ENCODE measurements at places on chromosomes 4 and X.
A peak's percentile ranks its signal among the peaks of the same experiment; 100 is the strongest.

GRCh38 chr4:127856813-127857447 lies 23.8 kb upstream of the PLK4 start:
- no peak for DNase-seq

- DNase-seq = no peak
These were observed 1113.1 kb downstream of the FAT4 start for GRCh38 chr4:126427853-126428252.

- DNase-seq = no peak
These were observed 183.7 kb downstream of the FBXW7 start for GRCh38 chr4:152352215-152352614.

- DNase-seq = no peak
These were observed 18.1 kb upstream of the PAGE5 start for GRCh38 chrX:55201930-55202579.

DNA sequence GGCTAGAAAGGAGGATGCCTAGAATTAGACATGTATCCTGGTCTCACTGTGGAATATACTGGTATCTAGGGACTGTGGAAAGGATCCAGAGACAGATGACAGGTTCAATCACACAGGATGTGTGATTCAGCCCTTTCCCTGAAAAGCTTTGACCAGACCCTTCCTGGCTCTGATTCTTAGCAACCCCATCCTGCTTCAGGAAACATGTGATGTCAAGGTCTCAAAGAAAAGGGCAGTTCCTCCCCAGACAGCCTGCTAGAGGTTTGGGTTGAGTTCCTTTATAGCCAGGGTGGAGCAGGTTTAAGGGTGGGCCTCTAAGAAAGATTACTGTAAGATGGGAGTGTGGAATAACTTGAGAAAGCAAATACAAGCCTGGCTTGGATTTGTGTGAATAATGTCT lies 3.0 kb downstream of the BMP15 start:
- DNase-seq = no peak

DNA sequence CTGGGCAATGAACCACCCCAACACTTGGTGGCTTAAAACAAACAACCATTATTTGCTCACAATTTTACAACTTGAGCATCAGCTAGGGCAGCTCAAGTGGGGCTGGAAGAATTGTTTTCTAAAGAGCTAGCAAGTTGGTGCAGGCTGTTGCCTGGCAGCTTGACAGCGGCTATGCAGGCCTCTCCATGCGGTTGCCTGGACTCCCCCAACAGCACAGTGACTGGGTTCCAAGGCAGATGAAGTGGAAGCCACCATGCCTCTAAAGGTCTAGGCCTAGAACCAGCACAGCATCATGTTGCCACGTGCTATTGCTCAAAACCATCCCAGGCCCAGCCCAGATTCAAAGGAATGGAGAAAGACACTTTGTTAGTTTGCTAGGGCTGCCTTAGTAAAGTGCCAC lies 114.8 kb downstream of the BCOR start:
- no peak for DNase-seq

DNA sequence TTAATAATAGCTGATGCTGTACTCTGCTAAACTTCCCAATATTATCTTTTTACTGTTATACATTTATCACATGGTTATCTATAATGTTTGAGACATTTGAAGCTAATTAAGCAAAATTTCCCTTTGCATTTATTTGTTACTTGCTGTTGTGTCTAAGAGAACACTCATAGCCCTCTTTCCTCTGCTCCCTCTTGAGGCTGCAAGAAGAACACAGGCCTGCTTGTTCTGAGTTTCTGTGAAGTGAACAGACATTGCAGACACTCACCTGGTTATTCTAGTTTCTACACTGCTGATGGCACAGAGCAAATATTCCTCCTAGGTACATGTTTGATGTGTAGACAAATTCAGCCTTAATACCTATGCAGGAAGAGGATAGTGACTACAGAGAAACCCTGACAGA lies 367.8 kb downstream of the GASK1B start:
- DNase-seq = peak; percentile 41

GRCh38 chr4:117293784-117294183 lies 208.4 kb upstream of the TRAM1L1 start:
- DNase-seq = peak; percentile 9

- no peak for DNase-seq
These were observed 37.4 kb downstream of the NFXL1 start for GRCh38 chr4:47876784-47877546.

GRCh38 chr4:170698334-170698733 lies 608.6 kb upstream of the AADAT start:
- no peak for DNase-seq

- DNase-seq = no peak
These were observed 918.6 kb upstream of the PABPC4L start for GRCh38 chr4:135120195-135120594.

- DNase-seq = no peak
These were observed 53.6 kb downstream of the ETNPPL start for GRCh38 chr4:108709234-108709633.

- DNase-seq = no peak
These were observed 14.8 kb downstream of the CYTL1 start for GRCh38 chr4:5004496-5004895.

GRCh38 chr4:38950734-38951133 lies 81.5 kb downstream of the TMEM156 start:
- DNase-seq = no peak

DNA sequence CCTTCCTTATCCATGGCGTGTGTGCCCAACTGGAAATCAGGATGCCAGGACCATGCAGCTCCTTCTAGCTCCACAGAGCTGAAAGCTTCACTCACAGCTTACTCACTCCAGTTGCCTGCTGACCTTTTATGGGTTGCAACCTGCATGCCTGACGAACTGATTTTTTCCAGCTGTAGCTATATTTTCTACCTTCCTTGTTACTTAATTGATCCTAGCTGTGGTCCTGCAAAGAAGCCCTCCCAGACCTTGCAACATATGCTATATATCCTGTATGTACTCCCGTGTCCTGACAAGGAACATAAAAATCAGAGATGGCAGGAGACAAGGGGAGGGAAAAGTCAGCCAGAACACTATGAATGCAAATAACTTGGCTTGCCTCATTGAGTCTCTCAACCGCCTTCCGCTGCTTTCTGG lies 135.3 kb upstream of the LDB2 start:
- no peak for DNase-seq

GRCh38 chr4:116752027-116752426 lies 333.3 kb downstream of the TRAM1L1 start:
- no peak for DNase-seq

DNA sequence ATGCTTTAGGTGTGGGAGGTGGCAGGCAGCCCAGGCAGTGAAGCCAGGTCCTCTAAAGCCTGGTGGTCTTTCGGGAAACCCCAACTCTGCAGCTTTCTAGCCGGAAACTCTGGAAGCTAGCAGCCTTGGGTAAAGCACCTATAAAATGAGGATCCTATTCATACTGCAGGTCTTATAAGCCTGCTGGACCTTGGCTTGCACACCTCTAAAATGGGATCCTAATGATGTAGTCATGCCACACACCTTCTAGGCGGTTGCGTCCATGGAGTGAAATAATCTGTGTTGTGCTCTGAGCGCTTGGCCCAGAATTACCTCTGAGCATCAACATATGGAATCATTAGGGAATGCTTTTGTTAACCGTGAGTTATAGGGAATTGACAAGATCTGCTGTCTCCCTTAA lies 36.0 kb upstream of the STS start:
- DNase-seq = no peak

DNA sequence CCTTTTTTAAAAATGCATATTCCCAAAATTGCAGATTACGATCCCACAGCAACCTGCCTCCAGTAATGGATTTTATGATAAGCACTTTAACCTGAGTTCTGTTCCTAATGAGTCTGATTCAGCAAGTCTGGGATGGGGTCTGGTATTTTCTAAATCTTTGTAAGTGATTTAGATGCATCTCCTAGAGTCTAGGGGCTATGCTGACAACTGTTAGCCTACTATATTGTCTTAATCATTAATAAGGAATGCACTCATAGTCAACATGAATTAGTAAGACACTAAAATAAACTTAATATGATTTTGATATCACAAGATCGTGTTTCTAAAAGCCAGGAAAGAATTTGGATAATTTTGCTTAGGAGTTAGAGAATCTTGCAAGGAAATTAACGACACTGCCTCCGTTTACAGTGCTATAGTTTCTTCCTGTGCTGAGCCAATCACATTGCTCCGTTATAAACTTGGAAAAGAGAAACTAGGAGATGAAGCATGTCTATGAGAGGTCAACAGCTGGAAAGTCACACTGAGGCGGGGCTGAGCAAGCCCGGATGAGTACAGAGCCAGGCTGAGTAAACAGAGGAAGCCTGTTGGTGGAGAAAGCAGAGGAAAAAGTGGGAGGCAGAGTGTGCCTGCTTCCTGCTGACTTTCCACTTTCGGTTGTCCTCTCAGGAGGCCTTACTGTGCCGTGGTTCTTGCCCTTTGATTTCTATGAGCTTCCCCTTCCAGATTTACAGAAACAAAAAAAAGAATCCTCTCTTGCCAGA lies 5.4 kb downstream of the SCARB2 start:
- peak; percentile 94 for DNase-seq

DNA sequence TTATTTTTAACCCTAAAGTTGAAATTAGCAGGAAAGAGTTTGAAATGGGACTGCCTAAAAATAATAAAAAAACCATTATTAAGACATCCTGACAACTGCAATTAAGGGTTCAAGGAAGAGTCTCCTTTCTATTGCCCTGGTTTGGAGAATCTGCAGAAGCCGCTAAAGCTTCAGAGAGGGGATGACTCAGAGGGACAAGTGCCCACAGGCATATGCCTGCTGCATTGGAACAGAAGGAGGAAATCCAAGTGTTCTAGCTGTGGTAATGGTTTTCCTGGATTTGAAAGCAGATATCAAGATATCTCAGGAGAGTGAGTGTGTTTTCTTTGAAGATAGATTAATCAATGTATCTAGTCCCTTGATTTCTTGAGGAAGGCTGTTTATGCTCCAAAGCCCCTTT lies 235.1 kb upstream of the TAPT1 start:
- DNase-seq = peak; percentile 13

GRCh38 chr4:19829101-19829500 lies 422.6 kb upstream of the SLIT2 start:
- no peak for DNase-seq

GRCh38 chrX:108122748-108123147 lies 31.2 kb downstream of the ATG4A start:
- no peak for DNase-seq

- no peak for DNase-seq
These were observed 1.9 kb upstream of the FAM9C start for GRCh38 chrX:13046141-13046855.

GRCh38 chrX:129714581-129714980 lies 24.2 kb upstream of the XPNPEP2 start:
- DNase-seq = no peak

DNA sequence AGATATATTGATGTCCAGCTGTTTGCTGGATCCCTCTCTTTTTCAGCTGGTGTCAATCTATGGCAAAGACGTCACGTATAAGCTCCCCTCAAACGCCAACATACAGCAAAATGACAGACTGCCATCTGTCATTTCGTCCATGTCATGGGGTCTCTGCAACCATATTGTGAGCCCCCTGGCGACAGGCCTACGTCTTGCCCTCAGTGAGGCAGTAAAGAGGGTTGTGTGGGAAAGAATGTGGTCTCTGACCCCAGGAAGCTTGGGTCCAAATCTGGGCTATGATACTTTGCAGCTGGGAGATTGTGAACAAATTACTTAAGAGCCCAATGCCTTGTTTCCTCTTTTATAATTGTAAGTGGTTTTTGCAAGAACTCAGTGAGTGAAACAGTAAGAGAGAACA lies 7.4 kb downstream of the SUPT20HL2 start:
- DNase-seq = no peak

- DNase-seq = no peak
These were observed 65.8 kb downstream of the SPCS3 start for GRCh38 chr4:176385601-176386000.

- DNase-seq = peak; percentile 8
These were observed 192.9 kb downstream of the ARHGAP10 start for GRCh38 chr4:147924604-147925412.

- no peak for DNase-seq
These were observed 71.7 kb downstream of the FANCB start for GRCh38 chrX:14801136-14801535.

- DNase-seq = no peak
These were observed 118.6 kb upstream of the FTHL17 start for GRCh38 chrX:31190221-31190975.

DNA sequence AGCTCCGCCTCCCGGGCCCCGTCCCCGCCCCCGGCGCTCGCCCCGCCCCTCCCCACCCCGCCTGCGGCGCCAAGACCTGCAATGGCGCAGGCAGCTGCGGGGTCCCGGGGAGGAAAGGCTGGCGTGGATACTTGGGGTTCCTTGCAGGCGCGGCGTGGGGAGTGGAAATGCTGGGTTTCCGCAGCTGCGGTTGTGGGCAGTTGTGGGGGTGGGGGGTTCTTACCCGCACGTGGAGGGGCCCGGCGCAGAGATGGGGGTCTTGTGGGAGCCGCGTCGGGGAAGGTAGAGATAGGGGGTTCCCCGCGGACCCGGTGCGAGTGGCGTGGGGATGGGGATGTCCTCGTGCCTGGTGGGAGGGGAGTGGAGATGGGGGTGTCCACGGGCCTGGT lies 680 bp upstream of the ASMTL start:
- DNase-seq = no peak

DNA sequence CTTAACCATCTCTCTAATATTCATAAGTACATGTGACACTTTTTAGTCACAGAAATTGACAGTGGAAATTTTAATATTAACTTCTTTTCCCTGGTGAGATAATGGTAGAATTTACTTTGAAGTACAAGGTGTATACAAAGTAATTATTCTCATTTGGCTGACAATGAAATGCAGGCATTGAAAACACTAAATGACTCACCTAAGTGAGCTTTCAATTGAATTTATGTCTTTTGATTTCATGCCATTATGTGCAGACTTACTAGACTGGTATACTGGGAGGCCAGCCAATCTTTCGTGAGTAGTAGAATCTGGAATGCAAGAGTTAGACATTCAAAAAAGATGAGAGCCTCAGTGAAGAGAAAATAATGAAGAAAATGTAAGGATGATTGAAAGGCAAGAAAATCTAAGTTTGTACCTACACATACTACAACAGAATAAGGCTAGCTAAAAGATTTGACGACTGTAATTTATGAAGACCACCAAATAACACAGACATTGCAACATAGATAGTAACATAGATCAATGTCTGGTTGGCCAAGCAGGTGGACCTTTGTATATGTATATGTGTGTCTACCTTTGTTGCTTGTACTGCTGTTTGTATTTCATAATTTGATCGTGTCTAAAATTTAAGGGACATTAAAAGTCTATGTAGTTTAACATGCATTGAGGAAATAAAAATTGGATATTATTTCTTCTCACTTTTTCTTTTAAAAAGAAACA lies 459.7 kb downstream of the IL15 start:
- DNase-seq = peak; percentile 83

- DNase-seq = no peak
These were observed 746.1 kb upstream of the EPHA5 start for GRCh38 chr4:66416425-66416824.

GRCh38 chr4:111979921-111980320 lies 165.3 kb upstream of the FAM241A start:
- DNase-seq = no peak

DNA sequence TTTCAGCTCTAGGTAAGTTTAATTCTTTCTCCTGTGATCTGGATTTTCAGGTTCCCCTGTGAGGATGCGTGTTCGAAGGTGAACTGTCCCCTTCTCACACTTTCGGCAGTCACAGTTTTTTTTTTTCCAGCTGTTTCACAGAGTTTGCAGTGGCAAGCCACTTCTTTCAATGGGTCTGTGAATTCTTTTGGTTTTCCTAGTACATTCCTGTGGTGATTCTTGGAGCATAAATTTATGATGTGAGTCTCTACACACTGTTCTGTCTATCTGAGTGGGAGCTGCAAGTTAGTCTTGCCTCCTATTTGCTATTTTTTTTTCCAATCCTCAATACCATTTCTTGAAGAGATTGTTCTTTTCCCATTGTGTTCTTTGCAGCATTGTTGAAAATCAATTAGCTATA lies 595.5 kb downstream of the RAPGEF2 start:
- DNase-seq = no peak
